Stimulated activated CD4-positive, alpha-beta T cell treated with anti-CD3 and anti-CD28 coated beads, Interleukin-4, amount 100 ng/mL, for 48 hours (primary cell): ENCODE measurements at places on chromosomes 12 and 14.

DNA sequence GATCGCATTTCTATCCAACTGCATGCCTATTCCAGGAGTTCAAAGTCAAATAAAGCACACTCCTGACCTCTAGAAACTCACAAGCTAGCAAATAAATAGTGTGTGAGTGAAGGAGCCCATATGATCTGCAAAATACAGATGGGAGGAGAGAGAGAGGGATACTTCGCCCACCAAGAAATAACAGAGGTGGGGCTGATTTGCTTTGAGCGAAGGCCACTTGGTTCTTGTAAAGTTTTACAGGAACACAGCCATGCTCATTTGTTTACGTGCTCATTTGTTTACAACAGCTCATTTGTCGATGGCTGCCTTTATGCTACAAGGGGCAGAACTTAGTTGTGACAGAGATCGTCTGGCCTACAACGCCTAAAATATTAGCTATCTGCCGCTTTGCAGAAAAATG is 63.4 kb upstream of the GPATCH2L start:
- no peak for DNase-seq

DNA sequence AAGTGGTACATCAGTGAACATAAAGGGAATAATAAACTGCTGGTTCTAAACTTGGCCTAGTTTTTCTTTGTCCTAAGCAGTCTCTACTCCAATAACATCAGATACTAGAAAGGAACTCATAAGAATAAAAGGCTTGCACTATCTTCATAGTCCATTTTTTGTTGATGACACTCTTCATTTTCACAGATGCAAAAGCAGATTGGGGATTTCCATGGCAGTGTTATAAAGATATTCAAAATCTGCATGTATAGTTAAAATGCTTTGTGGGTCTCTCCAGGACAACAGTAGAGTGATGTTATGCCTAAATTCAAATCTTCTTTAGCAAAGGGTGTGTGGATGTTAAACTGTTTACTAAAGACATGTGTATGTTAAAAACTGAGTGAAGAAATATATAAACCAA is 745.8 kb downstream of the TRHDE start:
- DNase-seq = no peak

DNA sequence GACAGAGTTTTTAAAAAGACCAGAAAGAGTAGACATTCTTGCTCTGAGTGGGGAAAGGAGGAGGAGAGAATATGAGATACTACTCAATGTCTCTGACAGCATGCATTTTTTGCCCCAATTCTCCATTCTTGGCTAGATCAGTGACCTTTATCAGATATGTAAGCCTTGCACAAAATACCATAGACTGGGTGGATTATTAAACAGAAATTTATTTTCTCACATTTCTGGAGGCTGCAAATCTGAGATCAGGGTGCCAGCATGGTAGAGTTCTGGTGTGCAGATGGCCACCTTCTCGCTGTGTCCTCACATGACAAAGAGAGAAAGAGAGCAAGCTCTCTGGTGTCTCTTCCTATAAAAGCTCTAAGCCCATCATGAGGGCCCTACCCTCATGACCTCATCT is 38.6 kb downstream of the ANKS1B start:
- no peak for DNase-seq

- no peak for DNase-seq
Measured at GRCh38 chr14:39812532-39813320, 380.5 kb upstream of the FBXO33 start.

DNA sequence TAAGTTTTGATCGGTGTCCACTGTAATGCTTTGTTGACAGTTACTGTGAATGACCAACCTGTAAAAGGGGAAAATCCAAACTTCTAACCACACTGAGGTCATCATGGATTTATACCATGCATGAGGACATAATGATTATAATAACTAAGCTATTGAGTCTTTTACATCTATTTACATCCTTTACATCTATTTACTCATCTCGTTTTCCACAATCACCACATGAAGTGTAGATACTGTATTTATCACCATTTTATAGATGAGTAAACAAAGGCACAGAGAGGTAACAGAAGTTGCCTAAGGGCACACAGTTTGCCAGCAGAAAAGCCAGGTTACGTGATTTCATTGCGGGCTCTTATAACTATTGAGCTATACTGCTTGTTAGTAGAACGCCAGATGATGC is 27.9 kb upstream of the EID3 start:
- no peak for DNase-seq

DNA sequence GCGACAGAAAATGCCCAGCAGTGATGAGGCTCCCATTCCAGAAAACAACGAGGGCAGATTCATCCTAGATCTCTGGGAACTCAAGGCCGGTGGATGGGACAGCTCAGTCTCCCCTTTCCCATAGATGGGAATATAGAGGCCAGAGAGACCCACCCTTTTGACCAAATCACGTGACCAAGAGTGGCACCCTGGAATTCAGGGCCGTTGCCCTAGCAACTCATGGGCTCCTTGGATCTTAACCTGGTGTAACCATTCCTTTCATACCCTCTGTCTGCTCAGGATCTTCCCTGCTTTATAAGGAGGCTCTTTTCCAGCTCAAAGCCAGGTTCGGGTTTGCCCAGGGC is 8.4 kb upstream of the LRTM2 start:
- DNase-seq = no peak

DNA sequence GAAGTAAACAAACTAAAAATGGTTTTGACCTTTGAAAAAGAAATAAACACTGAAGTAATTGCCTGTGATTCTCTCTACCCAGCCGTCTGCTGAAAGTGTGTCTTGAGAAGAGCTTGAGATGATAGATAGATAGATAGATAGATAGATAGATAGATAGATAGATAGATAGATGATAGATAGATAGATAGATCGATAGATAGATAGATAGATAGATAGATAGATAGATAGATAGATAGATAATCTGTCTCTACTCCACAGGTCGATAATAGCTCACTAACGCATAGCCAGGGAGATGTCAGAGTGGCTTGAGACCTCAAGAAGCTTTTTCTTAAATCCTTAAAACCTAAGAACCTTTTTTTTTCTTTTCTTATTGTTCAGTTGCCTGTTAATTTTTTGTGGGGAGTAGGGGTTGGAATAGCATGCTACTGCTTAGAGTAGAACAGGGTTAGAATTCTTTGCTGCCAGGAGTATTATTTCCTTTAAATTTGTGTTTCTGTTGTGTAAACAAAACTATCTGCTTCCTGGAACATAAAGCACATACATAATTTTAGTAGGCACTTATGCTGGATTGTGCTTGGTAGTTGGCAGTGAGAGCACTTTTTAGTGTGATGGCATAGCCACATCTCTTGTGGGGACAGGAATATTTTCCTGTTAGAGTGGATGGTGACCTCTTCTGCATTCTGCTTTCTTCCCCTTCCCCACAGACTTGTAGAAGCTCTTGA is 169.5 kb downstream of the FBXL14 start:
- no peak for DNase-seq

DNA sequence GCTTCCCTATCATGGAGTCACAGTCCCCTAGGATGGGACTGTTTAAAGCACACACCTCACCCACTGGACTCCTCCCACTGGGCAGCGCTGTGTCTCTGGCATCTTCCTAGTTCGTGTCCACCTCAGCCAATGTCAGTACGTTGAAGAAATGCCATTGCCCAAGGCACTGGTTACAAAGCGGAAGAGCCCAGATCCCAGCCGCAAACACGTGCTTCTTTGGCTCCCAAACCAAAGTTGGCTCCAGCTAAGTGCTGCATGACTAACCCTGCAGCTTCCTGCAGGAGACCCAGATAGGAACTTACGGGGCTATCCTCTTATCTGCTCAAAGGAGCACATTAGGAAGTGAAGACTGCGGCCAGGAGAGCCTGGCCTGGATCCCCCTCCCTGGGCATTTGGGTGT is 9.3 kb downstream of the SYNE3 start:
- DNase-seq = no peak

DNA sequence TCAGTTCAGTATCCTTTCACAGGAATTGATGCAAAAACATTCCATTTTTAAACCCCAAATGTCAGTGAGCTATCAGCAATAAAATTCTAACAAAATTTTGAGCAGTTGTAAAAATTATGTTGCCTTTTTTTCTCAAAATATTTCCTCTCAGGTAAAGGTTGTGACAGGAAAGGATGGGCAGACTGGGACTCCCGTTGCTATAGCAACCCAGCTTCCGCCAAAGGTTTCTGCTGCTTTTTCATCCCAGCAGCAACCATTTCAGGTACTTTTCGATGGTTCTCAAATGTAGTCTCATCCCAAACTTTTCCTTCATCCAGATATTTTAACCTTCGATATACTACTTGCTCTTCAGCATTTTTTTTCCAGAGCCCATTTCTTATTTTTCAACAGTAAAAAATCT is 13.6 kb downstream of the EP400 start:
- no peak for DNase-seq

GRCh38 chr12:132661972-132662371 is 25.2 kb downstream of the POLE start:
- DNase-seq = no peak

DNA sequence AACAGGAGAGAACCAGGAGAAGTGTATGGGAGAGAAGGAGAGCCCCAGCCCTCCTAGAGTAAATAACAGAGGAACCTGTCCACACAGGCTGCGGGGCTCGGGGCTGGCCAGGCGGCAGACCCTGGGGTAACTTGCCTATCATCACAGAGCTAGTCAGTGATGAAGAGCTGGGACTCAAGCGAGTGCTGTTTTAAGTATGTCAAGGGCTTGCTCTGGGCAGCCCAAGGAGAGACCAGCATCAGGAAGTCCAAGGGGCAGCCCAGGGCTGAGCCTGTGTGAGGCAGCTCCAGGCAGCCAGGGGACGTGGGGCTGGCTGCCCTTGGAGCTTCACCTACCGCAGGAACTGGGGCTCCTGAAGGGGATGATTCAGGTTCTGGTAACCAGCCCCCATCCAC is 10.0 kb downstream of the VWF start:
- DNase-seq = no peak

DNA sequence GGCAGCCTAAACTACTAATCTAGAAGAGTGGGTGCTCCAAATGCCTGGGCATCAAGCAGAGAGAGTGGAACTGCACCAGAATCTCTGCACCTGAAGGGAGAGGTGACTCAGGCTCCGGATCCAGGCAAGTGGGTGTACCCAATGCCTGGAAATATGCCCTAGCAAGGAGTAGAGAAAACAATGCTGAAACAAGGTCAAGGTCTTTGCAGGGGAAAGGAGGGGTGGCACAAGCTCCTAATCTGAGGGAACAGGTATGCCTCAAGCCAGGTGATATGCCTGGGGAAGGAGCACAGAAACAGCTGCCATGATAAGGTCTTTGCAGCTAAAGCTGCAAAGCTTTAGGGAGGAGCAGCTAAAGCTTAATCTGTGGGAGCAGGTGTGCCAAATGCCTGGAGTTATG is 136.0 kb upstream of the KITLG start:
- no peak for DNase-seq

DNA sequence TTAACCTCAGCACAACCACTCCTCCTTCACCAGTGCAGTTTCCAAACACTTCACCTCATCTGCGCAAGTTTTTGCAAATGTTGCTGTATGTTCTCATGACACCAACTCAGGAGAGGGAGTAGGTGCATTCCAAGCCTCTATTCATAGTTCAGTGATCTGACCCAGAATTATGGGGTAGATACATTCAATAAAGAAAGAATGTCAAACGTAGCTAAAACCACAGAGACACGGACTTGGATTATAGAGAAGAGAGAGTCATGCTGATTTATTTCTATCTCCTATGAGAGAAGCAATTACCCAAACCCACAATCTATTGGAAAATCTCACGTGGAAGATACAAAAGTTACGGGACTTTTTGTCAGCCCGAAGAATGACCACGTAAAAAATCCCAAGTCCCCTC is 1006.0 kb upstream of the TMEM132C start:
- no peak for DNase-seq

DNA sequence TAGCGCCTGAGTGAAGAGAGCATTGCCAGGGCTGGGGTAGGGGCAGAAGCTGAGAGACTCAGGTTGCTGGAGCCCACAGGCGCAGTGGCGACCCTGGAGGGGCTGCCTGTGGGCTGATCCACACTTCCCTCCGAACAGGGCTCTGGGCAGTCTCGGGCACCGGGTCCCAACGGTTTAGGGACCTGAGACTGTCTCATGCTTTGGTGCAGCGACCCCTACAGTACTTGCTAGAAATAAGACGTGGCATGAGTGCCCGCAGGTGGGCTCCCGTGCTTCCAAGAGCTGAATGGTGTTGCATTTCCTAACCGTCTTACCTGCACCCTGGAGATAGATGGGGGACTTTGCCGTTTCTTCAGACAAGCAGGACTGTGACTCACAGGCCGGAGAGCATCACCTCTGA is 57.4 kb downstream of the AACS start:
- no peak for DNase-seq

DNA sequence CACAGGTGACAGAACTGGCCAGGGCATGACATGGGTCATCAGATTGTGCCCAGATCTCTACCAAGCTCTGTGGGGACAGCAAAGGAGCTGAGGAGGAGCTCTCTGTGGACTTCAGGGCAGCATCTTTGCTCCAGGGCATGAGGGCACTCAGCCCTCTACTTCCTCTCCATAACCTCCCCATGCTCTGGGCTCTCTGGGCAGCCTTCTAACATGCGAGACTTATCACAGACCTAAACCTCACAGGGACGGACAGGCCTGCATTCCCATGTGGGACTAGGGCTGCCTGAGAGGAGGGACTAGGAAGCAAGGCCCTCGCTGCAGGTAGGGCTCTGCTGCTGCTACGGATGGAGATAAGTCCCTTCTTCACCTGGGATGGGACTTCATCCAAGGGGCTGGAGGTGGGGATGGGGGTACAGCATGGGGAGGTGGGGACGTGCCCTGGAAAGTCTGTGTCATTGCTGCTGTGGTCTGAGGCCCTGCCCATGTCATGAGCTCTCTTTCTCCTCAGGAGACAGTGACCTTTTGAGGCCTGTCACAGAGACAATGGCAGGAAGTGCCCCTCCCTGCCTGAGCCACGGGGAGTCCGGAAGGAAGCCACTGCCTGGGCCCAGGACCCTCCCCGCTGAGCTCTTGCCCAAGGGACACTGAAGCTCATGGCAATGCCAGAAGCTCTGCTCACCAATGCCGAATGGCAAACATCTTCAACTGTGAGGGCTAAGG is 44.1 kb downstream of the PITPNM2 start:
- DNase-seq = peak; percentile 36

- DNase-seq = no peak
Measured at GRCh38 chr12:48525332-48525731, at the start of gene OR8S1. Gene OR8S1, plus strand, starts transcription at chr12:48525632. Its CDS starts 0 bp downstream, at chr12:48525632.

- DNase-seq = no peak
Measured at GRCh38 chr14:36340276-36340890, 19.9 kb upstream of the MBIP start.

GRCh38 chr12:53230108-53230845 is 1.7 kb downstream of the RARG start:
- DNase-seq = no peak

DNA sequence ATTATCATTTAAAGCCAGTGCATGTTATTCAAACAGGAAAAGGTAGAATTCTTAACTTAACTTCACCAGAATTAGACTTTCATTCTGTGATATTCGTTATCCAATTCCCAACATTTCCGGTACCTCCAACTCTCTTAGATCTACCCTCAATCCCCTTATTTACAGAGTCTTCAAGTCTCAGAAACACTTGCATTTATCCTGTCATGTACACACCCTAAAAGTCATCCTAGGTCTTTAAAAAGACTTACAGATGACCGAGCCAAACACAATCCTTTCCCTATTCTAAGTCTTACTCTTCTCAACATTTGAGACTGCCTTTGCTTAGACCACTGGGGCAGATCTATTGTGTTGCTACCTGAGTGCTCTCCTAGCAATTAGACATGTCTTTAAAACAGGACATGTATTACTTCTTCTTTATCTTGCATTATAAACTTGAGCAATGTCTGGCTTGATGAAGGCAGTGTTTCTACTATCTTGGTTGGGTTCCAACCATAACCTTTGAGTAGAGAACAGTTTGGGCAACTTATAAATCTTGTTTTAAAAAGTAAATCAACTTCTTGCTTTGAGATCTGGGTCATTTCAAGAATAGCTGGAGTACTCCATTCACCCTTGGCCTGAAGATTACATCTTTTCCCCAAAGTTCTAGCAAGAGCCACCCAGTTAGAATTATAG is 140.6 kb upstream of the PLEKHG7 start:
- DNase-seq = no peak
